ENCODE measurements at places on chromosomes 3 and 15. TPM values are rescaled to one million over a fixed set of nuclear protein-coding genes. Genes with fewer than 3 reads are reported as not detected.

PHLDB2 gene
- total RNA-seq, result 22.9 TPM

RARRES1 gene
- total RNA-seq, result 174 TPM

NANOGP8 gene
- total RNA-seq, result not detected

CAPN3 gene
- total RNA-seq, result 1.7 TPM

UROC1 gene
- total RNA-seq, result not detected

WDR5B gene
- 5.0 TPM for total RNA-seq

FURIN gene
- total RNA-seq, result 23.3 TPM

SGO1 gene
- total RNA-seq, result 0.17 TPM

LRRC34 gene
- 0.86 TPM for total RNA-seq

EPHB1 gene
- 0.63 TPM for total RNA-seq

KLHL40 gene
- total RNA-seq, result not detected

XIRP1 gene
- not detected for total RNA-seq

APOD gene
- 1.2 TPM for total RNA-seq

Data from bronchial smooth muscle cell (primary cell).